NCI-H2171 treated with DMSO at 0.1 percent for 48 hours (cell line): ENCODE measurements at places on chromosomes 3 and 15.

DNA sequence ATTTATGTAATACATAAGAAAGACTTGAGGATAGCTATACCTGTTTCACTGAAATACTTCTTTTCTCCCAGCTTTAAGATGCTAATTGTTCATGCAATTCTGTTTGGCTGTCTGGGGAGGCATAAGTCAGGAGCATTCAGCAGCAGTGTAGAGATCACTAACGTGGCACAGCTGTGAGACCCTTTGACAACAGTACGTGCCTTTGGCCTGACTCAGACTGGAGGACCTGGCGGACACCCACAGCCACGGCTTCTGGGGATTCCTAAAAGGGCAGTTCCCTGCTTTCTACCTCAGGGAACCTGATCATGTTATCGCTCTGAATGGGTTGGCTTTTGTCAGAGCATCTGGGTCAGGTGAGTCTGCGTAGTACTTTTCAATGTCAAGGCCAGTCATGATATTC, 295.0 kb upstream of the ICE2 start:
- no peak for DNase-seq

- DNase-seq = peak; percentile 38
Observed at GRCh38 chr3:49906073-49906743, 2.5 kb upstream of the MST1R start.

GRCh38 chr3:110568246-110568645, 503.4 kb upstream of the NECTIN3 start:
- DNase-seq = no peak

DNA sequence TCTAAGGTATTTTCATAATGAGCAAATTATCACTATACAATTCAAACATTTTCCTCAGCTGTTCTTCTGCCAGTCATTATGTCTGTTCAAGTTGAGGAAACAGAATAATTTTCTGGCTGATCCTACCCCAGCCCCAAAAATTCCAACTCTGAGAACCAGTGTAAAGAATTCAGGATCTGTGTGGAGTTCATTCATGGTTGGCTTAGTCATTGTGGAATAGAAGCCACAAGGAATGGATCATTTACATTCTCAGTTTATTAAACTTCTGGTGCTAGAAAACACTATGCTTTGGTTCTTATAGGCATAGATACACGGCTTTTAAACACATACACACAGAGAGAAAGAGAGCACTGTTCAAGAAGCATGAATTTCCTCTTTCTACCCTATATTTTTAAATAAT, 134.6 kb downstream of the CMSS1 start:
- DNase-seq = no peak

GRCh38 chr3:53485675-53486403, 8.6 kb upstream of the CACNA1D start:
- DNase-seq = no peak

- DNase-seq = peak; percentile 26
Observed at GRCh38 chr3:45659661-45660566, 29.3 kb upstream of the SACM1L start.

DNA sequence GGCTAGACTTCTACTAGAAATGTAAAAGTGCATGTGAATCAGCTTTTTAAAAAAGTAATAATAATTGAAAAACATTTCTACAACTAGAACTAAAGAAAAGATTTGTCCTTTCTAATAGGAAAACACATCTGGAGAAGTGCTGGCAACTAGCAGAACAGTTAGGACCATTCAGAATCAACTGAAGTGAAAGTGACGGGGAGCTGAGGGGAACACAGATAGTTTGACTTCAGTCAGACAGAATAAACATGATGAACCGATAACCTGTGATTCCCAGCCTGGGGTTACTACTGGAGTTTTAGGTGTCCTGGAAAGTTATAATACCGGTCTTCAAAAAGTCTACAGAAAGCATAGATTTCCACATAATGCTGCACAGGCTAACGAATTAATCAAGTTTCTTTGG, 28.1 kb downstream of the OPA1 start:
- no peak for DNase-seq

- DNase-seq = no peak
Observed at GRCh38 chr3:186165331-186165730, 56.4 kb upstream of the ETV5 start.

DNA sequence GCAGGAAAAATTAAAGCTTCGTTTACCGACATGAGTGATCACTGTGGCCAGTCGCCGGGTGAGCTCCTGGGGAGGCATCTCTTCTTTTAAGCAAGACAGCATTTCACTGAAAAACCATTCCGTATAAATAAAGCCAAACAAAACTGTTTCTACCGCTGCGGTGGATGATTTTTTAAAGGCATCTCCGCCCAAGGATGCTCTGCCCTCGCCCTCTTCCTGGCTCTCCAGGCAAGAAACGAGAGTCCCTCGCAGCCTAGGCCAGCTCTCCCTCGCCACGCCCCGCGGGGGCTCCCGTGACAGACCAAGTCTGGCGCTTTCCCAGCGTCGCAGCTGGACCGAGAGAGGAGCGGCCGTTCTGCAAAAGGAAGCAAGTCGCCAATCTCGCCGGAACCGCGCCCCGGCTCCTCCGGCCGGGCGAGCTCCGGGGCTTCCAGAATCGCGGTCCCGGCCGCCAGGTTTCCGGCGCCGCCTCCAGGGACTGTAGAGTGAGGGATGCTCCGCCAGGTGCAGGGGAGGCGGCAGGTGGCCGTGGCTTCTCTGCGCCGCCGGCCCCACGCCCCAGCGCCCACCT, 458 bp downstream of the MCF2L2 start:
- DNase-seq = peak; percentile 50

- no peak for DNase-seq
Observed at GRCh38 chr3:64147211-64147610, 78.1 kb downstream of the PRICKLE2 start.

GRCh38 chr3:14885307-14885706, 62.1 kb upstream of the NR2C2 start:
- DNase-seq = no peak

GRCh38 chr3:64199932-64200331, 25.3 kb downstream of the PRICKLE2 start:
- no peak for DNase-seq

GRCh38 chr3:49277383-49277775, 347 bp upstream of the C3orf62 start:
- DNase-seq = no peak

- DNase-seq = no peak
Observed at GRCh38 chr3:183275937-183276336, 22.9 kb downstream of the B3GNT5 start.

GRCh38 chr3:41874022-41874421, 87.9 kb downstream of the ULK4 start:
- DNase-seq = no peak

GRCh38 chr3:64422192-64422591, 196.9 kb upstream of the PRICKLE2 start:
- DNase-seq = peak; percentile 62

GRCh38 chr3:2303566-2303965, 204.9 kb downstream of the CNTN4 start:
- no peak for DNase-seq

DNA sequence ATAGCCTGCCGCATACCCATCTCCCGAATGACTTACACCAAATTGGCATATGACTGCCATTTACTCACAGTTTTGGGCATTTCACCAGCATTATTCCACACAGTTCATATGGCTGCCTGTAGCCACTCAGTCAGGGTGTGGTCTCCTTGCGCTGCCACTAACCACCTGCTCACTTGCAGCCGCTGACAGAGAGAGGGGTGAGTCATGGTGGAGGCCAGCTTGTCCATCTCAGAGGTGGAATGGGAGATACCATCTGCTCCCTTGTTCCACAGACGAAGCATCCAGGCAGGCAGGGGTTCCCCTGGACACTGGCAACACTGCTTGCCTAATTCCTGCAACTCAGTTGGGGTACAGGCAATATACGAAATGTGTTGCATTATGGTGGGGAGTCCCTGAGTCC, 15.6 kb downstream of the CCRL2 start:
- DNase-seq = peak; percentile 47

DNA sequence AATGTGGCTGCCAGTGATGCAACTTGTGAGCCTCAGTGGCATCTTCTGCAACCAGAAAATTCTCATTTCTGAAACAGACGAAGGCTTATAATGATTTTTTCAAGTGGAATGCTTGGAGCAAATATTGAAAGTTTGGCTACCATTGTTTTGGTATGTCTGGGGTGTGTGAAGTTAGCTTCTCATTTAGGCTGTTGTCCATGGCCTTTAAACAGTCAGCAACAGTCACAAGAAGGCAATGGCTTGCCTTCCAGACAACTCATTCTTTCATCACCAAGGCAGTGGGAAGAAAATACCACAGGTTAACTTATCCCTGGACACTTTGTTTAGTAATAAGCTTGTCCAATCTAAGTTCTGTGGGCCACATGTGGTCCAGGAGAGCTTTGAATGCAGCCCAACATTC, 4.7 kb upstream of the BNC1 start:
- no peak for DNase-seq

- DNase-seq = peak; percentile 73
Observed at GRCh38 chr15:51759557-51760070, 8.2 kb downstream of the TMOD2 start.

DNA sequence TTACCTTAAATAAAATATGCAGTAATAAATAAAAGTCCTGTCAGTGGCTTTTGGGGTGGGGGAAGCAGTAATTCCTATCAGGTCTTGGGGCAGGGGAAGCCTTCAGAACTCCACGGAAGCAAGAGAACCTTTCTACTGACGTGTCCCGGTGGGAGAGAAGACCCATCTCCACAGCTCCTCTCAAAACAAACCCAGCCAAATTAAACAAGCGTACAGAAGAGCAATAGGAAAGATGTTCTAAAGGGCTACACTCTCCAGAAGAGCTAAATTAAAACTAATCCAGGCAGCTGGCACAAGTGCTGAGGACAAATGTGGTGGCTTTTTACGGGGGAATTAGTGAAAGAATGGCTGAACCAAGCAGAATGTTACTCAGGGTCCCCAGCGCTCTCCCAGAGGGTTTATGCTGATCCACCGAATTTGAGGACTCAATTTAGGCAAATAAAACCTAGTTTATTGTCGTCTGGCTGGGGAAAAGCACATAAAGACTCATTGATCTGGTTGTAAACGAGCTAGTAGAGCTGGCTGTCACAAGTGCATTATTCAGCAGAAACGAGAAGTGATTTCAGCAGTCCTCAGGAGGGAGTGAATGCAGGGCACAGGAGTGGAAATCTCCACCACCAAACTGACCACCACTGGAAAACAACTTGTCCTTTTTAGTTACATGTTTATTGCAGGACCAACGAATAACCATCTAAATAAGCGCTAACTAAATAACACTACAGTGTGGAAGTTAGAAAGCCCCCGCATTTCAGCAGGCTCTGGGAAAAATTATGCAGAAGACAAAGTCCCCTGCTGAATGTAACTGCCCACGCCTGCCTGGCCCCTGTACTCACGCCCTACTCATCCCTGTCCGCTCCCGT, 13.5 kb downstream of the BFSP2 start:
- DNase-seq = no peak

DNA sequence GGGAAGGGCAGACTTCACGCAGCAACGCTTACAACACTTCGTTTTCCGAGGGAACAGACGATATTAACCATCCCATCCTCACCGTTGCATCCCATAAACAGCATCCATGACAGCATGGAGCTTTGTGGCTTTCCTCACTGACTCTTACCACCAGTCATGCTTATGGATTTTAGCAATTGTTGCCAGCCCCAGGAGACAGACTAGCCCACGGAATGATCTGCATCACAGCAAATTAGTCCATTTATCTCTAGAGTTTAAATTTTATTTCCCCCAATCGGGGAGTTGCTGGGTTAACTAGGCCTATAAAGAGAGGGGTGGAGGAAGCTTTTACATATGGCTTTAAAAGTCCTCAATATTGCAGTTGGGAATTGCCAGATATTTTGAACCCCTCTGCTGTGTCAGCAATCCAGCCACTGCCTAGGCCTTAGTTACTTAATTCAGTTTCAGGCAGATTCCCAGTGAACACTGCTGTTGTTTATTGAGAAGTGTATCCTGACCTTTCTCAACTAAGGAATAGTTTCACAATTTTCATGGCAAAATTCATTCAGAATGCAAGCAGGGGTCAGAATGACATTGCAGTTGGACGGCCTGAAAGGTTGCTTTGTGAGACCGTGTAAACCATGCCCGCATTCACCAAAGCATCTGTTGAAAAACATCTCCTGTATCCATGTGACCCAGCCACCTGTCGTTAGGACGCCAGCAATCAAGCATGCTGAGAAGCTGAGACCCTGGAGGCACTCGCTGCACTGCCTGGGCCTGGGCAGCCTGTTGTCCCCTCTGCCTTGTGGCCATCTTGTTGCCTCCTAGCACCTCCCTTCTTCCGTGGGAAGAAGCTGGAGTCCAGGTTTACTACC, 397.4 kb upstream of the TPM1 start:
- DNase-seq = peak; percentile 85

- no peak for DNase-seq
Observed at GRCh38 chr3:183439515-183439914, 11.1 kb upstream of the MCF2L2 start.

- no peak for DNase-seq
Observed at GRCh38 chr3:148318240-148318639, 379.5 kb upstream of the AGTR1 start.

- DNase-seq = no peak
Observed at GRCh38 chr15:60172143-60172542, 168.0 kb downstream of the FOXB1 start.

DNA sequence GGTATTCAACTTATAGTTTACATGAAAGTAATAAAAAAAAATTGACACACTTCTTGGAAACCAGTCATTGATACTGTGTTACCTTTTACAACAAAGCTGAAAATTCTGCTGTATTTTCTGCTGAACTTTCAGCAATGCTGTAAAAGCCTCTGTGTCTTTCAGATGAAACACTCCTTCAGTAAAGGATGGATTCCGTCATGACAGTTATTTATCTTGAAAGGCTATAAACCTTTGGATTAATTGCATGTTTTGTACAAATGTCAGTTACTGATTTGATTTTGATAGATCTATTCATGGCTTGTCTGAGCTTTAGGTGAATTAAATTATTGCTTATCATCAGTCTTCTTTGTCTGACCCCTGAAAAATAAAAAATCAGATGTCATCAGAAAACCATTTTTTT, 355.1 kb downstream of the NAALADL2 start:
- DNase-seq = no peak

DNA sequence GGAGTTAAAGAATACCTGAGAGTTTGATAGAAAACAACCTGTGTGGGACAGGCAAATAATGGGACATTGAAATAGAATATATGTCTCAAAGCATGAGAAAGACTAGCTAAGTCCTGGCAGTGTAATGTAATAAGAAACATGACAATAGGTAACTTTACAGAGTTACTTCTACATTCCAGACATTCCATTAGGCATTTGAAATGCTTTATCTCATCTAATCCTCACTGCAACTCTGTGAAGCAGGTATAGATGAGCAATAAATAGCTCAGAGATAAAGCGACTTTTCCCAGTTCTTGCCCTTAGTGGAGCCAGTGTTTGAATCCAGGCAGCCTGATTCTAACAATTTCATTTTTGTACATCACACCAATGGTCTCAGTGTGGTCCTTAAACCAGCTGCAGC, 76.8 kb downstream of the CPNE4 start:
- no peak for DNase-seq

GRCh38 chr3:43478118-43478785, 143.6 kb downstream of the ANO10 start:
- DNase-seq = no peak

GRCh38 chr3:183285318-183285717, 32.3 kb downstream of the B3GNT5 start:
- no peak for DNase-seq

- no peak for DNase-seq
Observed at GRCh38 chr3:65560133-65560532, 478.6 kb downstream of the MAGI1 start.

GRCh38 chr15:96344706-96345559, 14.4 kb downstream of the NR2F2 start:
- no peak for DNase-seq

GRCh38 chr3:13420045-13420830, at the start of gene NUP210:
Gene NUP210, minus strand, starts transcription at chr3:13420322. Its CDS starts 96 bp downstream, at chr3:13420226.
- DNase-seq = peak; percentile 5
